T follicular helper cell (primary cell): ENCODE measurements at places on chromosomes 6 and 20.

DNA sequence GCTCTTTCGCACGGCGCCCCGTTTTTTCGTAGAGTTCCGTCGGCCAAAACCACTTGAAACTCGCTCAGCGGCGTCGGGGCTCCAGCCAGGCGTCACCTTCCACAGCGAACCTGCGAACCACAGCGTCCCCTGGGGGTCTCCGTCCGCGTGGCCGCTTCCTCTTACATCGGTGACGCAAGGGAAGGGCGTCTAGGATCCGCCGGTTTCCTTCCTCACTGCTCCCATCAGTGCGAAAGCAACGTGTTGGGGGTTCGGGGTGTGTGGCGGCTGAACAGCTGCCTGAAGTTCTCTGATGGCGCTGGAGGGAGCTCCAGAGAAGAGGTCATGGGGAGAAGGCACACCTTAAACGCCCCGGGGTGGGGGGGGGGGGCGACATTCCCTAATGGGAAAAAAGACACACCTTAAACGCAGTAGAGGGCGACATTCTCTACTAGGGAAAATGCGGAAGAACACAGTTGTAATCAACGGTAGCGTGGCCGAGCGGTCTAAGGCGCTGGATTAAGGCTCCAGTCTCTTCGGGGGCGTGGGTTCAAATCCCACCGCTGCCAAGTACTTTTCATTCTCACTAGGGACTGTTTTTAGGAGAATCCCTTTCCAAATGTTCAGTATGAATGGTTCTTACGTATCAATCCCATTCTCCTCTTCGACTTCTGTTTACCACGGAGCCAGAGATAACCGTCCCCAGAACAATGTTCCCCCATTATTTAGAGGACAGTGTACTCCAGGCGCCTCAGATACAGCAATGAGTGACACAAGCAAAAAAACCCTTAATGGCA, 16.4 kb downstream of the ZNF311 start:
- DNase-seq = peak; percentile 64

DNA sequence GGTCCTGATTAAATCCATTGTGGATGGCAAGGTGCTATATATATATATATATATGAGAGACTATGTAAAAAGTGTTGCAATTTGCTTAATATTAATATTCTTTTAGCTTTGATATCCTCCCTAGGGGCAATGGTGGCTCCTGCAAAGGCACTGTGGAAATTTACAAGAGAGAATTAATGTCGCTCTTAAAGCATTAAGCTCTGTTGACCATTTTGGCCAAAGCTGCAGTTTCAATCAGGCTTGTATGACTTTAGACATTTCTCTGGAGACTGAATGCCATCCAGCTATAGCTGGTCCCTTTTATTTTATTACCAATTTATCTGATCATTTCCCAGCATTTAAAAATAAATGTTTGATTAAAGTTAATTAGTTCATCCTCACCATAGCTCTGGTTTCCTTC, 155.3 kb downstream of the JARID2 start:
- no peak for DNase-seq

- no peak for DNase-seq
These were observed 151.6 kb downstream of the SYNDIG1 start for GRCh38 chr20:24620937-24621519.

DNA sequence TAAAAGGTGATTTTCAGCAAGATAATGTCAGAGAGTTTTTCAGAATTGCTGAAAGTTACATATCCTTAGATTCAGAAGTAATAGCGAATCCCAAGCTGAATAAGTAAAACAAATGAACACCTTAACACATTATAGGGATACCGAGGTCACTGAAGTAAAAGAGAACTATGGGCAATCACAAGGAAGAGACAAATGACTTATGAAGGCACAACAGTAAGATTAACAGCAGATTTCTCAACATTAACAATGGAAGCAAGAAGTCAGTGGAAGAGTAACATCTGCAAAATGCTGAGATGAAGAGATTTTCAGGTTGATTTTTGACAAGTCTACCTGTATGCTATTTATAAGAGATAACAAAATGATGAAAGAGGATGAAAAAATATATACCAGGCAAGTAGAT, 86.1 kb upstream of the EZR start:
- DNase-seq = no peak

- no peak for DNase-seq
These were observed 373.8 kb upstream of the MMS22L start for GRCh38 chr6:97656706-97657350.
